DND-41 (cell line): ENCODE measurements at places on chromosomes 7 and 10.

- H3K4me1 ChIP-seq, result no peaks in the 10 kb centered on the region
- no peaks in the 10 kb centered on the region for H3K36me3 ChIP-seq
- H3K27ac ChIP-seq, result no peak overlapping the region
- DNase-seq, result no peak
- no peak overlapping the region for H3K4me3 ChIP-seq
- no peaks in the 10 kb centered on the region for H3K27me3 ChIP-seq
These were observed 172.6 kb upstream of the CACNA2D1 start for GRCh38 chr7:82616059-82616728.

DNA sequence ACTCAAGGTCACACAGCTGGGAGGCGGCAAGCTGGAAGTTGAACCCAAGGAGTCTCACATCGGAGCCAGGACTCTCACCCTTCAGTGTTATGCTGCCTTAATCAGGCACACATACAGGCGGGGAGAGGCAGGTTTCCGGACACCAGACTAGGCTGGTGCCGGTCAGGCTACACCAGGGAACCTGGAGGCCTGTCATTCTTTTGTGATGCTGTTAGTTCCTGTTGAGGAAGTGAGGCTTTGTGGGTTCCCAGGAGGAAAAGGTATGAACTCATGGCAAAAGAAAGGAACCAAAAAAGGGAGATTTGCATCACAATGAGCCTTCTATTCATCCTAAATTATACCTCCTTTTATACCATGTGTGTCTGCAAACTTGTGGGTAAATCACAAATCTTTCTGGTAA is 103.8 kb downstream of the TCF7L2 start:
- H3K27ac ChIP-seq, result no peak overlapping the region
- no peaks in the 10 kb centered on the region for H3K27me3 ChIP-seq
- DNase-seq, result no peak
- H3K4me1 ChIP-seq, result peaks cover 29% of the 10 kb centered on the region
- no peaks in the 10 kb centered on the region for H3K36me3 ChIP-seq
- H3K4me3 ChIP-seq, result no peak overlapping the region

- H3K27me3 ChIP-seq, result no peaks in the 10 kb centered on the region
- no peak overlapping the region for H3K4me3 ChIP-seq
- H3K4me1 ChIP-seq, result no peaks in the 10 kb centered on the region
- H3K36me3 ChIP-seq, result peaks cover 9% of the 10 kb centered on the region; the same call in 1 of the 2 replicates
- no peak for DNase-seq
- no peak overlapping the region for H3K27ac ChIP-seq
These were observed 76.6 kb upstream of the DGKI start for GRCh38 chr7:137923380-137923779.

GRCh38 chr10:70132098-70133029 is at the start of gene AIFM2:
Gene AIFM2 (minus strand): TSS chr10:70132825. CDS start chr10:70124084, 8,741 bp downstream.
- H3K36me3 ChIP-seq, result no peaks in the 10 kb centered on the region
- H3K4me1 ChIP-seq, result no peaks in the 10 kb centered on the region
- peak; percentile 17 for DNase-seq
- no peak within 1 kb of the TSS for H3K4me3 ChIP-seq
- H3K27me3 ChIP-seq, result no peaks in the 10 kb centered on the region

DNA sequence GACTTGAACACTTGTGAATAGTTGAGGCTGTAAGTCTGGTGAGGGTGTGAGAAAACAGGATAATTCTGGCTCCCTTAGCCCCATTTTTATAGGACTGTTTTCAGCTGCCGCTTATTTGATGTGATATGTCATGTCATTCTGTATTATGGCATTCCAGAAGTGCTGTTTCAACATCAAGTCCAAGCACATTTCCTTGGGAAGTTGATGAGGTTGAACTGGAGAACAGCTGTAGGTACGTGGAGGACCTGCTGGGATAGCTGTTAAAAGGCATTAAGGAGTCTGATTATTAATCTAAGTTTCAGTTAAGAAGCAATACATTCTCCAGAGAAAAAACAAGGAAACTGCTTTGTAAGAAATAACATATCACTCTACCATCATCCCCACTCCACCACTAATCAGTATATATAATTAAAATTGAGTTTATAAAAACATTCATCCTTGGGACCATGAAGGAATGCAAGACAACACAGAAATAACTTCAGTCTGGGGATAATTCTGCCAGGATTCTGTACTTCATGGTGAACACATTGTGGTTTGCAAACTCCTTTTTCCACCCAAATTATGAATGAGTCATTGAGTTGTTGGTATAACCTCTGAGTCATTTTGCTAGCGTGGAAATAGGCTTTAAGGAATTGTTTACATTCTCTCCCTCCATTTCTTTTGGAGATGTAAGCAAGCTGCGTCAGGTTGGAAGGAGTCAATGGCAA is 39.9 kb upstream of the TMEM229A start:
- H3K4me1 ChIP-seq, result no peaks in the 10 kb centered on the region
- H3K36me3 ChIP-seq, result no peaks in the 10 kb centered on the region
- H3K4me3 ChIP-seq, result no peak overlapping the region
- H3K27ac ChIP-seq, result no peak overlapping the region
